ENCODE measurements at places on chromosomes 3 and 15. TPM values are rescaled to one million over a fixed set of nuclear protein-coding genes. Genes with fewer than 3 reads are reported as not detected.

NPAP1 gene
- not detected for total RNA-seq

SLC38A3 gene
- total RNA-seq = 0.89 TPM

GRCh38 chr15:65731926-65732325 is 60.2 kb downstream of the DENND4A start:
- DNase-seq = no peak

- DNase-seq = peak; percentile 97
These were observed 1.0 kb upstream of the ZNF620 start for GRCh38 chr3:40504636-40505430.

GRCh38 chr15:83127547-83128150 is 20.2 kb downstream of the TM6SF1 start:
- DNase-seq = no peak

- no peak for DNase-seq
These were observed 7.6 kb downstream of the MAN2A2 start for GRCh38 chr15:90910441-90911301.

- DNase-seq = peak; percentile 60
These were observed 97.2 kb downstream of the TBC1D5 start for GRCh38 chr3:17645074-17645698.

- DNase-seq = no peak
These were observed 199.3 kb upstream of the GOLIM4 start for GRCh38 chr3:168295027-168295426.

DNA sequence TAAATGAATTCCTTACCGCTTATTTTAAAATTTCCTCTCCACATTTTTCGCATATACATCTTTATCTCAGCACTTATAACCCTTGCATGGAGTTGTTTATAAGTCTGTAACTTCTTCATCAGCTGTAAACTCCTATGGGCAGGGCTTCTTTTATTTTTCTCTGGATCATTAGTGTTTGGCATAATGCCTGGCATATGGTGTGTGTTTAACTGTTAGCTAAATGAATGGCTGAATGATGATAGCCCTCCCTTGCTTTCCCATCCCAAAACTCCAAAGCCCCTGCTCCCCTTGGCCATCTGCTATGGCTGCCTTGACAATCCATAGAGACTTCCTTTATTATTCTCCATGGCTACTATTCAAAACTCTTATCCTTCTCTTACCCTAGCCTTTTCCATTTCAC is 48.1 kb upstream of the SEMA6D start:
- no peak for DNase-seq

DNA sequence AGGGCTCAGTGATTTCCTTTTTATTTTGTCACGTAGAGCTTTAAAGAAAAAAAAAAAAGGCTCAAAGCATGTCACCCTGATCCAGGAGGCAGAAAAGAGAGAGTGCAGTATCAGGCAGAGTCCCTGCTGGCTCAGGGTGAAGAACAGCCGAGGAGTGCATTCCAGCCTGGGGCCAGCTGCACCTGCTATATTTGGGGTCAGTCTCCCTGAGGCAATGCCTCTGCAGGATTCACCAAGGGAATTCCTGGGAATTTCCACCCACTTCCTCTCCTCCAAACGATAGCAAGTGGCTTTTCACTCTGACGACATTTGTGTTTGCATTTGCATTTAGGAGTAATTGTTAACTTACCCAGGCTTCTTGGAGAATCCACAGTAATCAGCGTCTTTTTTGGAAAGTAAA is 202.9 kb upstream of the CTNNB1 start:
- DNase-seq = no peak

DNA sequence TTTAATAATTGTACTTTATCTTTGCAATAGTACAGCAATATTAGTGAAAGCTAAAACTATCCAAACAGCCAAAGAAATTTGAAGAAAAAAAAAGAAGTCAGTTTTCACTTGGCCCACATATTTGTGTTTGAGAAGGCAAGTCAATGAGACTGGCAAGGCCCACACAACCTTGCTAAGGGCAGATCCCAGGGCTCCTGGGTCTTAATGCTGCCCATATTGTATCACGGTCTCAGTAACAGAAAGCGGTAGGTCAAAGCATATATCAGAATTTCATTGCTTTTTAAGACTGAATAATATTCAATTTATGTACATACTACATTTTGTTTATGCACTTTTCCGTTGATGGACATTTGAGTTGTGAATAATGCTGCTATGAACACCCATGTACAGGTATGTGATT is 262.0 kb upstream of the TOPAZ1 start:
- no peak for DNase-seq

TMC3 gene
- not detected for total RNA-seq

DNA sequence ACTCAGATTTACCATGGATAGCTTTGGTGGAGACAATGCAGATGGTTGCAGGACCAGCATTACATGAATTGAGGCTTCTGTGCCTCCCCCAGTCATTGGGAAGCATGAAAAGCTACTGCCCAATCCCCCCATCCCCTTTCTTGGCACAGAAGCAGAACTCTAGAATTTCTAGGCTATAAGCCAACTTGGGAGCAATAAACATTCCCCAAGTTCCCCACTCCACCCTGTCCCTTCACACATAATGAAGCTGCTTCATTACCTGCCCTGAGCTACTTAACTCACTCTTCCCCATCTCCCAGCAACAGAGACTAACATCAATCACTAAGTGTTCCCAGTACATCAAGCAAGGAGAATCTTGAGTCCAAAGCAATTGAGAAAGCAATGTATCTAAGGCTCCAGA is 164.5 kb downstream of the RORA start:
- no peak for DNase-seq

DNA sequence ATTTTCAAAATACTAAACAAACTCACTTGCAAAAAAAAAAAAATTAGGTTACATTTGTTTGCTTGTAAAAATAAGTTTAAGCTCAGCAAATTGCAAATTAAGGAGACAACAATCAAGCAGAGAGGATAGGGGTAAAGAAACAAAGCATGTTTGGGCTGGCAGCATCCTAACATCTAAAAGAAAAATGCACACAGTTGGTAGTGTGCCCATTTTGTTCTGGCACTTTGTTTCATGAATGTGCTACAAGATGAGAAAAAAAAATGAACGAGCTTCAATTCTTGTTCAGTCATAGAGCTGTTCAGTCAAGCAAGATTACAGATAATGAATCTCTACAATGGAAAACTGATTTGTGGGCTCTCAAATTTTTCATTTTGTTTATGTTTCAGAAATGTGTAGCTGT is 17.7 kb upstream of the ZBBX start:
- no peak for DNase-seq

DNA sequence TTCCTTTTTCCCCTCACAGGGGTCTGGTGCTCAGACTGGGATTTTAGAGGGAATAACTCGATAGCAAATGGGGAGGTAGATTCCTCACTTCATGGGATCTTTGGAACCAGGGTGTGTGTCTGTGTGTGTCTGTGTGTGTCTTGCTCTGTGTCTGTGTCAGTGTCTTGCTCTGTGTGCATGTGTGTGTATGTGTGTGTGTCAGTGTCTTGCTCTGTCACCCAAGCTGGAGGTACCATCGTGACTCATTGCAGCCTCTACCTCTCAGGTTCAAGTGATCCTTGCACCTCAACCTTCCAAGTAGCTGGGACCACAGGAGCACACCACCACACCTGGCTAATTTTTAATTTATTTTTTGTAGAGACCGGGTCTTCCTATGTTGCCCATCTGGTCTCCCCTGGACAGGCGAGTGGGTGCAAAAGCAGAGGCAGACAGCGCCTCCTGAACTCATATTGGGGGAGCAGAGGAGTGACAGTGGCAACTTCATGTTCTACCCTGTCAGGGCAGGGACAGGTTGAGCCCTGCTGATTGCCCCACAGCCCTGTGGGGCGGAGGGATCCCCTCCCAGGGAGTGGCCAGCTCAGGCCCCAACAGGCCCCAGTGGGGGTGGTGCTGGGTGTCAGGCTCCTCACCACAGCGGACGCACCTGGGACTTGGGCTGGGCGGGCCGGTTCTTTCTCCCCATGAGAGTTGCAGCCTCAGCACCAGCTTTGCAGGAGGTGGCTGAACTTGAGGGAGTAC is 10.4 kb upstream of the SEMA4B start:
- DNase-seq = no peak

DNA sequence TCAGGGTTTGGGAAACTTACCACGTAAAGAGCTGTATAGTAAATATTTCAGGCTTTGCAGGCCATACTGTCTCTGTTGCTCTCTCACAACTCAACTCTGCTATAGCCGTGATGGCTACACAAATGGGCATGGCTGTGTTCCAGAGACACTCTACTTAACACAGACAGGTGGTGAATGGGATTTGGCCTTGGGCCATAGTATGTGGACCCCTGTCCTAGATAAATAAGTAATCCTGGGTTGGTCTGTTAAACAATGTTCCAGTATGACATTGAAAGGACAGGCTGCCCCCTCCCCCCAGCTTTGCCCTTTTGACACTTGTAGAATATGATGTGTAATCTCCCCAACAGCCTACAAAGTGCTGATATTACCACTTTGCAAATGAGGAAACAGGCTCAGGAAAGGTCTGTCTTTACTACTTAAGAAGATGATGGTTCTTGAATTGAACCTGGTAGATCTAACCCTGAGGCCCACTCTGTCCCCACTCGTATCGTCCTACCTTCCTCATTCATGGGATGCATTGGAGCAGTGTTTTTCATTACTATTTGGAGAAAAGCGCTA is 38.4 kb downstream of the SLCO3A1 start:
- DNase-seq = no peak

DNA sequence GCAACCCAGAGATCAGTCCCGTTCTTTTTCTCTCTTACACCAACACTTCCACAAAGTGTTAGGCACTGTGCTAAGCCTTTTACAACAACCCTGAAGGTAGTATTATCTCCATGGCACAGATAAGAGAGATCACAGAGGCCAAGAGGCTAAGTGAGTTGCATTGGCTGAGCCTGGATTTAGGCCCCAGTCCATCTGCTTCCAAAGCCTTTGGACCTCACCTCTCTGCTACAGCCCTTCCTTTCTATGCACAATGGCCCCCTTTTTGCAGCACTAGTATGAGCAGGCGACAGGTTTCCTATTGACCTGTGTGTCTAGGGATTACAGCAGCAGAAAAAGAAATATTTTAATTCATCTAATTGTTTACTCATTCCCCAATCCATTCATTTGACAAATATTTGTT is 76.2 kb downstream of the CRYGS start:
- DNase-seq = no peak

DNA sequence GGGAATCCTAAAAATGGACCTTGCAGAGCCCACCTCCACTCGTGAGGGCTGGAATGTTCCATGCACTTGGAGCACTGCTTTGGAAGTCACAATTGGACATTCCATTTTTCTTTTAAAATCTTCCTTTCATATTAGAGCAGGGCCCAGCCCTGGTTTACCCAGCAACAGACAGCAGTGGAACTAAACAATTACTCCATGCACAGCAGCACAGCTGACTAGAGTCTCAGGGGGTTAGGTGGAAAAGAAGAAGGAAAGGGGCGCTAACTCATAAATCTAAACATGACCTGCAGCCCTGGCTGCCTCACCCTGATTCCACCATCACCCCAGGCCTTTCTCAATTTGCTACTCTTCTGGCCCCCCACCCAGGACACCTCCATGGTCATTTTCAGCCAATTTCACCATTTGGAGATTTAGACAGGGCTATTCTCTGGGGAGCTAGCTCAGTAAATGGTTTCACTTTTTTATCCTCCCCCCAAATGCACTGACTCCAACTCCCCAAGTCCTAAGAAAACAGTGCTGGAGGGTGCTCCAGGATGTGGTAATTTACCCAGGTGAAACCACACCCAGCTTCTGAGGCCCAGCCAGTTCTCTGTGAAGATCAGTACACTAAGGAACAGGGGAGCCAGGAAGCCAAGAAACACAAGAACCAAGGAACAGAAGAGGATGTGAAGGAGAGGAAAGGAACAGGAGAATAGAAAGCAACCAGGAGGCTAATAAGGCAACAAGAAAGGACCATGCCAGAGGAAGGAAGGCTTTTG is 1.6 kb upstream of the LRRC31 start:
- no peak for DNase-seq

- DNase-seq = no peak
These were observed 95.8 kb upstream of the CGNL1 start for GRCh38 chr15:57280464-57280863.

GRCh38 chr3:37499061-37499785 is 324.8 kb upstream of the LRRFIP2 start:
- no peak for DNase-seq

DNA sequence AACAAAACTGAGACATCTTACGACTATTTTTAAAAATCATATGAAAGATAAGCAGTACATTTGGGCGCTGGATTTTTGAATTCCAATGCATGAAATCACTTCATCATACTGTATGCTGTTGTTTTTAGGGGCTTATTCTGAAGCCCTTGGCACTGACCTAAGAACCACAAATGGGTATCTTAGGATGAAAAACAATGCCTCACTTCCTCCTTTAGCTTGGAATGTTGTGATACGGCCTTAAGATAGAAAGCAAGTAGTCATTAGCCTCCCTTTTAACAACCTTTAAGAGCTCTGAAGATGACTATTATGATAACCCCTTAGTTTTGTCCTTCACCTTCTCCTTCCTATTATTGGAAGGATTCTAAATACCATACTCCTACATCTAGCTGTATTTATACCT is 289.8 kb downstream of the ARPP21 start:
- peak; percentile 62 for DNase-seq
